ENCODE measurements at places on chromosomes 13 and 19. TPM values are rescaled to one million over a fixed set of nuclear protein-coding genes. Genes with fewer than 3 reads are reported as not detected.

PTGER1 gene
- total RNA-seq = 3.9 TPM

PSG6 gene
- total RNA-seq = not detected

CPB2 gene
- not detected for total RNA-seq

MTUS2 gene
- total RNA-seq = not detected

LILRA1 gene
- not detected for total RNA-seq

PIP5K1C gene
- 23.7 TPM for total RNA-seq

SRRM5 gene
- not detected for total RNA-seq

ZNF582 gene
- total RNA-seq = 1.2 TPM

MAP4K1 gene
- not detected for total RNA-seq

OR7C1 gene
- not detected for total RNA-seq

NOVA2 gene
- 0.24 TPM for total RNA-seq

CEACAM16 gene
- total RNA-seq = not detected

Measured in epithelial cell of alveolus of lung (primary cell).